ENCODE measurements at places on chromosomes 2 and 18.

DNA sequence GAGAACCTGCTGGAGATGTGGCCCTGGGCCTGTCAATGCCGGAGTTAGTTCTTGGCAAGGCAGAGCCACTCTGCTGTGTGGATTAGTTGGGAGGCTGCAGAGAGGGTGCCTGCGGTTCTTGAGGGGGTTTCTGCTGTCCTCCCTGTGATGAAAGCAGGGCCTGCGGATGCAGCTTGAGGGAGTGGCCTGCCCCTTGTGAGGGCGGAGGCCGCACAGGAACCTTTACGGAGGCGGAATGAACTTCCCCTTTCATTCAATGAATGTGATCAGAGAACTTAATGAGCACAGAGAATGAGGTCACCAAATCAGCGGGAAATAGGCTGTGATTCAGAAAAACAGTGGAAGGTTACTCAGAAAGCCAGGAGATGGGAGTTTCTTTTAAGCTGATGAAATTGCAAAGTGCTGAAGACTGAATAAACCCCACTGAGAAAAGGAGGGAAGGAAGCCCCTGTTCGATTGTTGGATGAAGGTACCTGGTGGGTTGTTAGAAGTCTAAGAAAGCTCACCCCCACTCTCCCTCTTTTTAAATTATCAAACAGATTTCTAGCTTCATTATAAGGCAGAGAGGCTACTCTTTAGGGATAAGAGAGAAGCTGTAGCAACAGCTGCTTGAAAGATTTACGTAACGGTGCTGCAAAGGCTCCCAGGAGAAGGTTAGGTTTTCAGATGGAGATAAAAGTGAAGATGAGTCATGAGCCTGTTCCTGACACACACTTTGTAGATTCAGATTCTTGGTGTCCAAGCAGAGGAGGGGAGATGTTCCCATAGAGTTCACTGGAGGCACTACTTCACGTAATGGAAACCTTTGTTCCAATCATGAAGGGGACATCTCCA is 47.4 kb downstream of the VWA3B start:
- DNase-seq: peak; percentile 61

- no peak for DNase-seq
These were observed 5.7 kb downstream of the DSEL start for GRCh38 chr18:67510831-67511230.

DNA sequence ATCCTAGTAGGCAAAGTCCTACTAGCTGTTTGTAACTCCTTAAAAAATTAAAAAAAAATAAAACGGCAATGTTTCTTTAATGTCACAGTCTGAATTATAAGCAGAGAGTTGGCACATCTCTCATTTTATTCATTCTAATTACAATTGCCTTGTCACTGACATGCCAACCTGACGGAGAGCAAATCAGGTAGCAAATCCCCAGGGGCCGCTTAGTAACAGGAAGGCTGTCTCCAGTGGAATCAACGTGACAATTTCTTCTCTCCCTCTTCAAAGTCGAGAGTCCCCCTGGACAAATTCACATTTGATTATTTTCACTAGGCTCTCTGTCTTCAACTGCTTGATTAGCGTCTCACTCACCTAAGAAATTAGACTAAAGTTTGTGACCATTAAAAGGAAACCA is 1598.9 kb upstream of the PIK3C3 start:
- no peak for DNase-seq

DNA sequence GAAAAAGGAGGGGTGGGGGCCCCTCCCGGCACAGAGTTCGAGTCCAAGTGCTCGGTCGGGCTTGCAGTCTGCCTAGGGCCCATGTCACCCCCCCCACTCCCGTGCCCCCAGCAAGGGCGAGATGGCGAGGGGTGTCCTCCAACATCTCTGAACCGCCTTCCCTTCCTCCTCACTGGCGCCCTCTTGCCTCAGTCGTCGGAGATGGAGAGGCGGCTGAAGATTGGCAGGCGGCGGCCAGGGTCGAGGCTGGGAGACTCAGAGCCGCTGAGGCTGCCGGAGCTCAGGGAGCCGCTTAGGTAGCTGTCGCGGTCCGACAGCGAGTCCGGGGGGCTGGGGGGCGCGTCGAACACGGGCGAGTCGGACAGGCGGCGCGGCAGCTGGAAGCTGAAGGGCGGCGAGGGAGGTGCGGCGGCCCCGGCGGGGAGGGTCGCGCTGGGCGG is 2.3 kb downstream of the ZFP36L2 start:
- peak; percentile 85 for DNase-seq

GRCh38 chr18:54440292-54440691 is 82.6 kb downstream of the C18orf54 start:
- no peak for DNase-seq

- no peak for DNase-seq
These were observed 60.1 kb upstream of the CAPN13 start for GRCh38 chr2:30867385-30867784.

GRCh38 chr2:64696636-64697035 is 42.9 kb upstream of the SERTAD2 start:
- DNase-seq: no peak

DNA sequence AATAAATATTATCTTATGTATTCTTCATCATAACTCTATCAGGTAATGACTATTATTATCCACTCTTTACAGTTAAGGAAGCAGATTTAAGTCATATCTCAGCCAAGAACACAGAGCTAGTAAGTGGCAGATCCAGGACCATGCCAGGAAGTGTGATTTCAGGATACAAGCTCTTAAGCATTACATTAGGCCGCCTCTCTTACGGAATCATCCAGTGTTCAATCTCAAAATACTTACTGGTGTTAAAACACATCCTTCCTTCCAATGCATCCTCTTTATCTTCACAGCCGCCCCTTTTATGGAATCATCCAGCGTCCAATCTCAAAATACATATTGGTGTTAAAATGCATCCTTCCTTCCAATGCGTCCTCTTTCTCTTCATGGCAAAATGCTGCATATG is 14.7 kb upstream of the RGPD4 start:
- DNase-seq: no peak

- DNase-seq: no peak
These were observed at the start of gene VIT for GRCh38 chr2:36696533-36696932. Gene VIT (plus strand): TSS chr2:36696707. CDS start chr2:36716371, 19,664 bp downstream.

DNA sequence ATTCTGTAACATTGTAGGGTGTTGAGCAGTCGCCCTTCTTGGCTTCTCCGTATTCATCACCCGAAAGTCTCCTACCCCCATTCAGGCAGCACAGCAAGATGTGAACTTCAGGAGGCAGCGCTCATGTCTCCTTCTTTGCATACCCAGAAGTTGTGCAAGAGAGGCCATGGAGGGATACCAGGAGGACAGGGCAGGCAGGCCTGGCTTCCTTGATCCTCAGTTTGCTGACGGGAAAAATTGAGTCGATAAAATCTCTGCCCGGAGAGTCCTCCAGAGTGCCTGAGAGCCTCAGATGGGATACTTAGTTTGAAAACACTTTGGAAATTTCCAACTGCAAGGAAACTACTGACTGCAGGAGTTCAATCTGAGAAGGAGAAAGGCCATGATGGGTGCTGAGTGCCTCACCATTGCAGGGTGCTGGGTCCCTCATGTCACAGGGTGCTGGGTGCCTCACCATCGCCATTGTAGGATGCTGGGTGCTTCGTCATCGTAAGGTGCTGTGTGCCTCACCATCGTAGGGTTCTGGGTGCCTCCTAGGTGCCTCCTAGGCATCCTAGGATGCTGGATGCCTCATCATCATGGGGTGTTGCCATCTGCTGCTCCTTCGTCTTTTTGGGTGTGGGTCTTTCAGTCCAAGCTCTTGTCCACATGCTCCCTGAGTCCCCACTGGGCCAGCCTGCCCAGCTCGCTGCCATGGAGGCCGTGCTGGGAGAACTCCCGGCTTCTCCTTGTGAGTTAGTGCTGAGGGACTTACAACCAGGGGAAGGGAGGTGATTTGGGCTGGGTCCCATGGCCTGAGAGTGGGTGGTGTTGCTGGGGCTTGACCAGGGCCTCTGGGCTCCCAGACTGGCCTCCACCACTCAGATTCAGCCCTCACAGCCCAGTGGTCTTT is 162.4 kb downstream of the DDX1 start:
- DNase-seq: no peak

GRCh38 chr2:126792993-126793392 is 105.7 kb upstream of the TEX51 start:
- DNase-seq: no peak

DNA sequence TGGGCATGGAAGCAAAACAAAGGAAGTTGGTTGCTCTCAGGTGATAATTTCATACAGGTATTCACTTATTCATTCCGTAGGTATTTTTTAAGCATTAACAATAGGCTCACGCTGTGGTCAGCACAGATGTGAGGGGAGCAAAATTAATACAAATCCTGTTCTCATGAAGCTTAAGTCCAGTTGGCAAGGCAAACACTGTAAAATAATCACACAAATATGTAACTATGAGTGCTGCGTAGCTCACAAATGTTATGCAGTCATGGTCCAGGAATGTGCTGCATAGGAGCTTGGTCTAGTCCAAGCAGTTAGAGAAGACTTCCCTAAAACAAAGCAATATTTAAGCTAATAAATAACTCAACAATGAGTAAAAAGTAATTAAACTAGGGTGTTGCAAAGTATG is 23.9 kb downstream of the SP5 start:
- DNase-seq: no peak

GRCh38 chr18:58991167-58991798 is 126.6 kb downstream of the ZNF532 start:
- DNase-seq: no peak

DNA sequence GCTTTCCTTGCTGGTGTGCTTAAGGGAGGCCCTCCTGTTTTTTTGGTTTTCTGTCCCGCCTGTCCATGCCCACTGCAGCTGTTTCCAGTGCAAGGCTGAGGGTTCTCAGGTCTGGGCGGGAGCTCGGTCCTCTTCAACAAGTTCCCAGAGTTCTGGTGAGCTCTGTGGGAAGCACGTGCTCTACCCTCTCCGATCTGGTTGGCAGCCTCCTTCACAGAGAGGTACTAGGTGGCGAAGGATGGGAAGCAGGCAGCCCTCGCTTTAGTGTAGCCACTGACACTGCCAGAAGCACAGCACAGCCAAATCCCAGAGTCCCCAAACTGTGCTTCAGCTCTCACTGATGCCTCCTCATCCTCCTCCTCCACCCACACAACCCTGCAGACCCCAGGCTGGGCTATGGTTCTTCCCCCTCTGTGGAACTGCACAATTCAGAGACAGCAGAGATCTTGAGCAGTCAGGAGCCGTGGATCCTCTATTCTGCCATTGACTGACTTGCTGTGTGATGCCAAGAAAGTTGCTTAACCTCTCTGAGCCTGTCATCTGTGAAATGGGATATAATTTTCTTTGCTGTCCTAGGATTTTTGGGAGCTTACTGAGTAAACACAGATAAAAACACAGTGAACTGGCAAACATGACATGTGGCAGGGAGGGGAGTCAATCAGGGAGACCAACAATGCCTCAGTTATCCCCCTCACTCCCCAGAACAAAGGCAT is 157.3 kb downstream of the MSH2 start:
- DNase-seq: no peak

- DNase-seq: no peak
These were observed 79.1 kb downstream of the AP1S3 start for GRCh38 chr2:223758131-223758840.

DNA sequence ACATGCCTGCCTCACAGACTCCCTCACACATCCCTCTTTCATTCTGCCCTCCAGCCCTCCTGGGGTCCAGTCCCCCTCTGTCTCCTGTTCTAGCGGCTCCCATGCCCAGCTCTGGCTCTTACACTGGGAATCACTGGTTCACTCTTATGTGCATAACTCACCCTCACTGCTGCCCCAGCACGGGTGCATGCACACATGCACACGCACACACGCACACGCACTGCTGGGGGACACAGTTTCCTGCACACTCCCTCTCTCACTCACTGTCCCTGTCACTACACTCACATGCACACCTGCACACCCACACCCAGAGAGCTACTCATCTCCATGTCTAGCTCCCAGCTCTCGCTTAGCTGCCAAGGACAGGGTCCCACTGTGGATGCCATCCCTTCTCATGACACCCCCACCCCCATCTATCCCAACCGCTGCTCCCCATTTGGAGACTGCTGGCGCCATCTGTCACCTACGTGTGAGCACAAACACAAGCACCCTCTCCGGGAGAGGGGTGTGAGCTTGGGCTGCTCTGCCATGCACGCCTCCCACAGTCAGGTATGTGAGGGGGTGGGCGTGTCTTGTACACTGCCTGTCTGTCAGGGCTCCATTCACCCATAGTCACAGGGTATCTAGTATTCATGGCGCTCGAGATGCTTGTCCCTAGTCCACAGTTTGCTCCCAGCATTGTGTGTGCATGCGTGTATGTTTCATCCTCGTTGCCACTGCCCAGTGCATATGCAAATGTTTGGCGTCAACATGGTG is 1.8 kb downstream of the ASIC4 start:
- no peak for DNase-seq

DNA sequence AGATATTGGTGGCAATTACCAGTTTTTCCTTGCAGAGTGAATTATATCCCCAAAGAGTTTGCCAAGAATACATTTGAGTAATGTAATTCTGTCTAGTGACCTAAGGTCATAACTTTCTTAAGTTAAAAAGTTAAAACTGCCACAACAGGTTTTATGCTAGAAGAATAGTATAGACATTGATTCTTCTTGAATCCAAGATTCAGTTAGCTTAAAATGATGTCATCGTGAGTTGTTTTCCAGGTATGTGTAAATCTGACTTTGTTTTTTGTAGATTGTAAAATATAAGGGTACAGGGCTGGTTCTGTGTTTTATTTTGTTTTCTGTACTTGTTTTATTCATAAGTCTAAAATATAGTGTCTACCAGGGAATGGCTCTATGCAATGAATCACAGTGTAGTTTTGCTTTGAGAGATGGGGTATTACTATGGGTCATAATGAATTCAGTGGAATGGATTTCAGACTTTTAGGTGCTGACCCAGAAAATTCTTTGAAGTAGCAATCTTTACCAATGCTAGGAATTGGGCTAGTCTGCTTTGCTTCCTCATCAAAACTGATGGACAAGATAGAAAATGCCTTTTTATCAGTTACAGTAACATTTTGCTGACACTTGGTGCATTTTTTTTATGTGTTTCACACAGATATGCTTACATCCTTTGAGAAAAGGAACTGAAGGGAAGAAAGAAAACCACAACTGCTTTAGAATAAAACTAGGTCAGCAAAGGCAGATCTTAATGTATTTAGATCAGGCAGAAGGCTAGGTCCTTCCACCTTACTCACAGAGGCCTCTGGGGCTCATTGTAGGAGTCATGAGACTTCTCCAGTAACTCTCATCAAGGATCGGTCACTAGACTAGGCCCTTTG is 20.8 kb upstream of the MGAT5 start:
- no peak for DNase-seq
